ENCODE measurements at places on chromosomes 12 and 14.
A peak's percentile ranks its signal among the peaks of the same experiment; 100 is the strongest.

DNA sequence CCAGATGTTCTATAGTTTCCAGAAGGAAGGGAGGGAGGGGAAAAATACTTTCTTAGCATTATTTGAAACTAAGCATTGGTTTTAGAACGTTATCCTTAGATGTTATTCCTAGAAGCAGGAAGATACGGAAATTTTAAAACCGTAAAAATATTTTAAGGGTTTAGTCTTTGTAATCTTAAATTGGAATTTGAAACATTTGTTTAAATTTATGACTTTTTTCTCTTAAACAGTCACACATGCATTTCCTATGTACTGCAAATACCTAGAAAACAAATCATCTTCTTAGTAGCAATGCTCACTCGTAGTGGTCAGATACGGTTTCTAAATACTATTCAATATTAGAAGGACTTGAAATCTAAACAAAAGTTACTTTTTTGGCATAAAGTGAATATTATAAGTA lies 282.0 kb downstream of the ERC1 start:
- DNase-seq, result no peak

DNA sequence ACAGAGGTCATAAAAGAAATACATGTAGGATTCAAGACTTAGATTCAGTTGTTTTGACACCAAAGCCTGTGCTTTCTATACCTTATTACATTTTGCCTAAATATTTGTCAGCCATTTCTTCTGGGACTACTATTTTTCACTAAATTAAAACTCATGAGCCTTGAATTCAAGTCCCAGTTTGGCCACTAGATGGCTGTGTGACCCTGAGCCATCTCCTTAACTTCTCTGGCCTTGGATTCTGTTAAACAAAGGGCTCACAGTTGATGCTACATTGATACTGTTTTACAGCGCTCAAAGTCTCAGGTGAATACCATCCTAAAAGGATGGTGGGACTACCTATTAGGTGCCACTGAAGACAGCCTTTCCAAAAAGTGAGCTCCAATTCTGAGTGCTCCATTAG lies 39.6 kb upstream of the CCDC198 start:
- DNase-seq, result no peak

GRCh38 chr12:56955631-56956256 lies 1.7 kb downstream of the RDH16 start:
- no peak for DNase-seq

DNA sequence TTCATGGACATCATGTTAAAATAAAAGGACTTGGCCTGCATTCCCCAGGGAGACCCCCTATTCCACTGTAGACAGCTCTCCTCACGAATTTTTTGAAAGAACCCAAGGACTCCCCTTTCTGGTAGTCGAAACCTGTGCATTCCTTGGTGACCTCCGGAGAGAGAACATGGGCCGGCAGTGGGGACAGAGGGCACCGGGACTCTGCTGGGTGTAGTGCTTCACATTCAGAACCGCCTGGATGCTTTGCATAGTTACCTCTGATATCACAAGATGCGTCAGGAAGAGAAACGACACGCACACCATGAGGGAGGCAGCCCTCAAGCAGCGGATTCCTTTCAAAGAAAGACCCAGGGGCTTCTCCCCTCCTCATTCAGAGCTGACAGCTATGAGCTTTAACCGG lies 9.7 kb downstream of the CKAP4 start:
- no peak for DNase-seq

GRCh38 chr14:99462210-99462609 lies 18.4 kb downstream of the SETD3 start:
- DNase-seq, result no peak

DNA sequence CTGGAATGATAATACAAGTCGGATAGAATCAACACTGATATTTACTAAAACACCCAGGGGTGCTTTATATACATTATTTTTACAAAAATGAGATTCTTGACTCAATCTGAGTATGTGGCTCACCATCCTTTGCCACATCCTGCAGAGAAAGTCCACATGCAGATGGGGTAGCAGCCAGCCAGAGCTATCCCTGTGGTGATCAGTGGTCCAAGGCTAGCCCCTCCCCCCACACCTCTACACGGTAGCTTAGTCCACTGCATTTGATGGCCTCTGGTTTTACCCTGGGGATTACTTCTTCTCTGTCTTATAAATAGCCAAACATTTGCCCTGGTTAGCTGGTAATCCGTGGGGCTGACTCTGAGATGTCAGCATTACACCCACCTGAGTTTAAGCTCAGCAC lies 28.1 kb upstream of the TTC7B start:
- no peak for DNase-seq

DNA sequence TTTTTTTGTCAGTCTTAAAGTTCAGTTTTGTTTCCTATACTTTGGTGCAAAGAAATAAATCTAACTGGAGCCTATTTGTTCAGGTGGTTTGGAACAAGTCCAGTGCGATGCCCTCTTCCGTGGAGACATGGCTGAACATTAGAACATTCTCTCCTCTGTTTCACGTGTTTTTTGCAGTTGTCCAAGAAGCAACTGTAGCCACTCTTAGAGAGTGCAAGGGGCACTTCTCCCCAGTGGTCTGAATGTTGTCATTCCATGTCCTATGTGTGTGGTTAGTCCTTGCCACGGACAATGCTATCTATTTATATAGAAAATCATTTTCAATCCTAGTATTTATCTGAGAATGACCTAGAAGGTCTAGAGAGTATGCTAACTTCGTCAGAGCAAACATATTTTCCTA lies 1232.5 kb upstream of the SEL1L start:
- no peak for DNase-seq

- DNase-seq, result peak; percentile 87
These were observed 416.5 kb downstream of the NELL2 start for GRCh38 chr12:44459569-44459968.

- DNase-seq, result no peak
These were observed 359.9 kb downstream of the NRXN3 start for GRCh38 chr14:78530078-78530477.

DNA sequence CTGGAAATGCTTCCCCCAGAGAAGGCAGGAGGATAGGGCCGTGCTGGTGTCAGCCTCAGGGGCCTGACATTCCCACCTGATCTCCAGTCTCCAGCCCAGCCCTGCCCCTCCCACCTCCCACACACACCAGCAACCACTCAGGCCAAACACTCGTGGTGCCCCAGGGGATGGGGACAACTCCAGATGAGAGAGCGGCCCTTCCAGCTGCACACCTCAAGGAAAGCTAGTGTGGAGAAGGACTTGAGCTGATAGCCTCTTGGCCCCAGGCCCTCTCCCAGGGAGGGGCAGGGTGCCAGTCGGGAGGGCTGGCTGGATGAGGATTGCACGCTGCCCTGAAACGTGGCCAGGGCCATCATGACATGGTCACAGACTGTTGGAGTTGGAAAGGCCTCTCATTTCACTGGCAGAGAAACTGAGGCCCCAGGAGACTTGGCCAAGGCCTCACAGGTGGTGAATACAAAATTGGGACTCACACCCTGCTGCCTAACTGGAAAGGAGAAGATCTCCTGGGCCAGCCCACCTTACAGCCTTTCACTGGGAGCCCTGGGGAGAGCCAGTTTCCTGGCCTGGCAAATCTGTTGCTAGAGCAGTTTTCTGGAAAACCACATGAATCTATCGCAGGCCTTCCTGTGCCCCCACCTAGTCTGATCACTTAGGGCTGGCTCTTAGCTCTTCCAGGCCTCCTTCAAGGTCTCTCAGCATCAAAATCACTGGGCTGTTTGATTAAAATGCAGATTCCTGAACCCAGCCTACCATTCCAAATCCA lies 52.1 kb downstream of the IRF2BPL start:
- no peak for DNase-seq

DNA sequence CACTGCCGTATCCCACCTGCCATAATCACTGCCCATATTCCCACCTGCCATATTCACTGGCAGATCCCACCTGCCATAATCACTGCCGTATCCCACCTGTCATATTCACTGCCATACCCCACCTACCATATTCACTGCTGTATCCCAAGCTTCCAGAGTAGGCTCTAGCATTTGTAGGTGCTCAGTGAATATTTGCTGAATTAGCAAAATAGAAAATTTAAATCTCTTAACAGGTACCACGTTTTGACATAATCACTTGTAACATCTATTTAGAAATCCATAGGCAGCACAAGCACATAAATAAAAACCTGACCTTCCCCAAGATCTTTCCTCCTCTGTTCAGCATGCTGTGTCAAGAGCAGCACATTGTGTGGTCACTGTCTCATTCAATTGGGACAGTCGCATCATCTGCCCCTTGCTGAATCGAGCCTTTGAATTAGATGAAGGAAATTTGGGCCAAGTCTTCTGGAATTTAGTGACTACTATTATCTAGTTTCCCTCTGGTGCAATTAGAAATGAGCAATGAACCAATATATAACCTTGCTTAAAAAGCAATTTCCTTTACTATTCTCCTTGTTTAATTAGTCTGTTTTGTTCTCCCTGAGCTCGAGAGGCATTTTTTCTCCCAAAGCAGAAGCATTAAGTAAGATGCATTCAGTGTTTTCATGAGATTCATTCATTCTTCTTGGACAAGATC lies 144.9 kb upstream of the FGD4 start:
- DNase-seq, result no peak

DNA sequence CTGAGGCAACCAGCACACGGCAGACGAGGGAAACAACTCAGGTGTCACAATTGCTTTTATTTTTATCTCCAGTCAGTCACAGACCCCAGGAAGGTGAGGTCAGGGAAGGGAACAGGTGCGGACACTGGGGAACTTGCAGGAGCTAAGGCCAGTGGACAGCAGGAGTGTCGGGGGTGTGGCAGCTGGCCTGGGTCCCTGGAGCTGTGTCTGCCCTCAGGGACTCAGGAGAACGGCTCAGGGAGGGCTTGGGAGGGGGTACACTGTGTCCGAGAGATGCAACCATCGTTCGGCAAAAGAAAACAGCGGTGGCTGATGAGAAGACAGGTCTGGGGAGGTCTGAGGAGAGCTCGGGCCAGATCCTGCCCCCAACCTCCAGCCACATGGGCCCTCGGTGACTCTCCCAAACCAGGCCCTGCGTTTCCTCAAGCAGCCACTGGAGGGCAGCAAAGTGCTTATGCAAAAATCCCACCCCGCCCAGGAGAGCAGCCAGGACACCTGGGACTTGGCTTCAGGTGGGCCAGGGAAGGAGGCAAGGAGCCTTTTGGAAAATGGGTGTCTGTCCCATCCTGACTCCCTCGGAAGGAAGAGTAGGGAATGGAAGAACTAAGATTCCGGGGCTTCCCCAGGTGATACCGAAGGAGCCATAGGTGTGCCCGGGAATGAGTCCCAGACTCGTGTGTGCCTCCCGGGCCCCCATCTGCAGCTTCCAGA lies 24.1 kb upstream of the BCDIN3D start:
- peak; percentile 64 for DNase-seq

DNA sequence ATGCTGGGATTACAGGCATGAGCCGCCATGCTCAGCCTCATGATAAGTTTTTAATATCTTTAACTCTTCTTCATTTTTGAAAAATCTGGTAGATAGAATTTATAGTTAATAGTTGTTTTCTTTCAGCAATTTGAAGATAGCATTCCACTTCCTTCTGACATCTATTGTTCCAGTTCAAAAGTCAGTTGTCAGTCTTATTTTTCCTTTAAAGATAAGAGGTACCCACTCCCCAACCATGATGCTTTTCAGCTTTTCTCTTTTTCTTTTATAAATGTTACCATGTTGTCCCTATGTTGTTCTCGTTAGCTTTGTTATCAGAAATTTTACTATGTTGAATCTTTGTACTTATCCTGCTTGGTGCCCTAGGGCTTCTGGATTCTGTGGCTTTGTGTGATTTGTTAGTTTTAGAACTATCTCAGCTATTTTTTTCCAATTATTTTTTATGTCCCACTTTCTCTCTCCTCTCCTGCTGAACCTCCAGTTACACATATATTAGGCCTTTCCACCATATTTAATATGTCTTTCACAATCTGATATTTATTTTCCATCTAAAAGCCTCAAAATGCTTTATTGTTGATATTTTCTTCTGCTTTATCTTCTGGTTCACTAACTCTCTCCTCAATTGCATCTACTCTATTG lies 181.6 kb upstream of the FOXN3 start:
- no peak for DNase-seq

Measured in NCI-H187 (cell line).